RCC 7860 (cell line): ENCODE measurements at places on chromosomes 13 and 19.

DNA sequence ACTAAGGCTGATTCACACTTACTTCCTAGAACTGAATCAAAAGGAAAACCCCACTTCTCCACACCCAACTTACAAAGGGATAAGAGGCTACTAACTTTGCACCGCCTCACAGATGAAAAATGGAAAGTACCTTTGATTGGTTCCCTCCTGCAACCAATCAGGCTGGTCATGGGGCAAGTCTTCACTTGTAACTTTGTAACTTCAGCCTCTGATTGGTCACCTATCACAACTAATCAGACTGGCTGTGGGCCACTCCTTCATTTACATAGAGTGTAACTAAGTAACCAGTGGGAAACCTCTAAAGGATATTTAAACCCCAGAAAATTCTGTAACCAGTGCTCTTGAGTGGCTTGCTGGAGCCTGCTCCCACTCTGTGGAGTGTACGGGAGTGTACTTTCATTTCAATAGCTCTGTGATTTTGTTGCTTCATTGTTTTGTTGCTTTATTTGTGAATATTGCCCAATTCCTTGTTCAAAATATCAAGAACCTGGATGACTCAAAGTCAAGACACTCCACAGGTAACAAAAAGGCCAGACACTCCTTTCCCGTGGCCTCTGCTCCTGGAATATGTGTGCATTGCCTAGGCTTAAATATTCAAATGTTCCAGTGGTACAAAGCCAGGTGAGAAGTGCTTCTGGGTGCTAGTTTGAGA is 50.5 kb downstream of the RFC3 start:
- no peak for DNase-seq

DNA sequence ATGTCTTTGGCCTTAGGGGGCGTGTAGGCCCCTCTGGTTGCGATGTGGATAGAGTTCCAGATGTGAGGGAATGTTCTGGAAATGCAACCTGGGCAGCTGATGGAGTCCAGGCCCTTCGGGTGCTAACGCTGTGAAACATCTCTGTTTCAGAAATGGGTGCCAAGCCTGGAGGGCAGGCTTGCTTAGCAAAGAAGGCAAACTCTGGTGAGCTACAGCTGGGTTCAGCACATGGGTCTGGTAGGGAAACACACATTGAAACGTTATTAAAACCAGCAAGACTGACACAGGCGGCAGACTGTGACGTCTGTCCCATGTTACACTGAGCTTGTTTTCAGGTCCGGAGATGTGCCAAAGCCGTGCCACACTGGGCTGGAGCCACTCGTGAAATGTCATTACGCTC is 8.6 kb upstream of the CDC16 start:
- no peak for DNase-seq

DNA sequence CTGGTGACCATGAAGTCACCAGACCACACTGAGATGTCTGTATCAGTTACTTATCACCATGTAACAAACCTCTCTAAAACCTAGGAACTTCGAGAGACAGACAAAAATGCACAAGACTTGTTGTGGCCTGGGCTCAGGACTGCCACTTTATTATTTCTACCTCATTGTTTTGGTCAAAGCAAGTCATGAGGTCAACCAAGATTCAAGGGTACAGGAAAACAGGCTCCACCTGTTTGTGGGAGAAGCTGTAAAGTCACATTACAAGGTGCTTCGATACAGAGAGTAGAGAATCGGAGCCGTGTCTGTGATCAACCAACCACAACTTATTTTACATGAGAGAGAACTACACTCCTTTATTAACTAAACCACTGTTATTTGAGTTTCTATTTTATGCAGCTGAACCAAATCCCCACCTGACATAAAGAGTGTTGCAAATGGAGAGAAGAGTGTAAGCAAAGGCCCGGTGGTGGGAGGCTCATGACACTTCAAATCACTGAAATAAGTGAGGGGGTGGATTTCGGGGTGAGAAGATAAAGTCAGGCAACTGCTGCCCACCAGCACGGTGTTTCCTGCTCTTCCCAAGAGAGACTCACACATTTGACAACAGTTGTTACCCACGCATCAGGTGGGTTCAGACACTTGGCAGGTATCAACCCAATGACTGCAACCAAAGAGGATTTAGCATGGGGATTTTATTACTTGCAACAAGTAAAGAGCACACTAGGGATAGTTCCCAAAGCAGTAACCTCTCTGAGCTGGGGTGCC is 39.0 kb upstream of the IGSF23 start:
- no peak for DNase-seq

DNA sequence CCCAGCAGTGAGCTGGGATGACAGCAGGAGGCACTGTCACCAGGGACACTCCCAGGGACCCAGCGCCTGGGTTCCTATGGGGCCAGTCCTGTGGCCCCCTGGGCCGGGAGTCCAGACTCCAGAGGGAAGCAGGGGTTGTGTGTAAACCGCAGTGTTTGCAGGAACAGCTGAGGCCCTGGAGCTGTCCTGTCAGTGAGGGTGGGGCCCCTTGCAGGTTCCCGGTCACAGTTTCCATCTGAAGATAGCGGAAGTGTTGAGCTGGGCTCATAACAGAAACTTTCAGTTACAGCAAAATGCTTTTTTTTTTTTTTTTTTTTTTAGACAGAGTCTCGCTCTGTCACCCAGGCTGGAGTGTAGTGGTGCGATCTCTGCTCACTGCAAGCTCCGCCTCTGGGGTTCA is 17.7 kb upstream of the CSNK1G2 start:
- DNase-seq = no peak

DNA sequence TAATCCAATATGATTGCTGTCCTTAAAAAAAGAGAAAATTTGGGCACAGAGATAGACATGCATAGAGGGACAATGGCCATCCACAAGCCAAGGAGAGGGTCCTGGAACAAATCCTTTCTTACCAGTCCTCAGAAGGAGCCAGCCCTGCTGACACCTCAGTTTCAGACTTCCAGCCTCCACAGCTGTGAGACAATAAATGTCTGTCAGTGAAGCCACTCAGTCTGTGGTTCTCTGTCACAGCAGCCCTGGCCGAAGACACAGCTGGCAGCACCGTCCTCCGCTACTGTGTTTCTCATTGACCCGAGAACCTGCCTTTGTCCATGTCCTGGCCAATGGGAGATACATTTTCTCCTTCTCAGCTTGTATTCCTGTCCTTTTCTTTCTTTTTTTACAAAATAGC is 207.9 kb downstream of the TM9SF2 start:
- DNase-seq = no peak

- DNase-seq = no peak
Observed at GRCh38 chr19:45450012-45450333, 17.8 kb upstream of the FOSB start.

- DNase-seq = no peak
Observed at GRCh38 chr13:97875911-97876310, 77.6 kb upstream of the IPO5 start.

GRCh38 chr13:113770937-113771336 is 11.9 kb downstream of the TMEM255B start:
- no peak for DNase-seq

- no peak for DNase-seq
Observed at GRCh38 chr13:73656863-73657262, 477.3 kb downstream of the KLF12 start.

DNA sequence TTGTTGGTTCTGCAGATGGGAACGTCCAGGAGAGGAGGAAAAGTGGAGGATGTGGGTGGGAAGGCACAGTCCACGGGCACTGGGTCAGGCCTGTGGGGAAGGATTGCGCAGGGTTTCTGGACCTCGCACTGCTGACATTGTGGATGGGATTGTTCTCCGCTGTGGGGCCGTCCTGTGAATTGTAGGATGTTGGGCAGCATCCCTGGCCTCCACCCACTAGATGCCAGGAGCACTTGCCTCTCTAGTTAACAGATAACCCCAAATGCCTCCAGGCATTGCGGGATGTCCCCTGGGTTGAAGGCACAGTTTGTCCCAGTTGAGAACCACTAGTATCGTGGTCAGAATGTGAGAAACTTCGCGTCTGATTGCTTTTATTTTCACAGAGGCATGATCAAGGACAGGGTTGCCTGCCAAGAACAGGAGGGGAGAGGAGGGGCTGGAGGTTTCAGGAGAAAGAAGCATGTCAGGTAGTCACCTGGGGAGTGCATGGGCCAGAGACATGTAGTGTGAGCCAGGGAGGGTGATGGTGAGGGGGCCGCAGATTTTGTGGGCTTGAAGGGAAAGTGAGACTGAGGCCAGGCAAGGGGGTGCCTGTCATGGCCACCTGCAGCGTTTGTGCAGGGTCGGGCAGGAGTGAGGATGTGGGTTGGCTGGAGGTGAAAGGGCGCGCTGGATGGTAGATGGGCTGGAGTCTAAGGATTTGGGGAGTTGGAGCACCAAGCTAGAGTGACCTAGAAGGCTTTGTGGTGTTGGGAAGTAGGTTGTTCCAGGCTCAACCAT is 3.2 kb downstream of the ZNF628 start:
- DNase-seq = no peak

- DNase-seq = no peak
Observed at GRCh38 chr13:48236528-48237353, 3.7 kb downstream of the ITM2B start.

DNA sequence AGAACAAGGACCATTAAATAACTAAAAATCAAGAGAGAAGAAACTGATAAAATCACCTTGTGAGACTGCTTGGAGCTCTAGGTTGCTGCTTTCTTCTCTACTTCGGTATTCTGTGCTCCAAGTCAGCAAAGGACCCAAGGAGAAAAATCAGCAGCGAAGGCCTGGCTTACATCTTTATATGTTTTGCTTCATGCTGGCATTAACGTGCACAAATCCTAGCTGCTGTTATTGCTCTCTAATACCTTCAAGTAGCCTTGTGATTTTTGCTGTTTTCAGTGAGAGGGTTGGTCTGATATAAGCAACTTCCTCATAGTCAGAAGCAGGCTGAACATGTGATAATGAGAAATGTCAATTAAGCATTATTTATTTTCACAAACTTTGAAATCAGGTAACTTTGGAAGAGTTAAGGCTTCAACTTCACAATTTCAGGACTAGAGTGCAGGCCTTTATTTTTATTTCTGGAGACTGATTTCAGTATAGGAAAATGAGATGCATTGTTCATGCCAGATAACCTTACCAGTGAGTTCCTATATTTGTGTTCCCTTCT is 365.1 kb downstream of the SLC7A1 start:
- DNase-seq = no peak

- no peak for DNase-seq
Observed at GRCh38 chr13:76474356-76474755, 411.8 kb downstream of the KCTD12 start.

- no peak for DNase-seq
Observed at GRCh38 chr13:110509971-110510786, 51.3 kb downstream of the RAB20 start.

GRCh38 chr19:41784312-41784711 is 12.1 kb upstream of the CEACAM3 start:
- DNase-seq = no peak

- no peak for DNase-seq
Observed at GRCh38 chr19:50563597-50563996, 4.6 kb downstream of the LRRC4B start.

GRCh38 chr13:73676550-73677047 is 457.6 kb downstream of the KLF12 start:
- DNase-seq = no peak

- DNase-seq = peak; percentile 94
Observed at GRCh38 chr19:2739602-2740313, at the start of gene SLC39A3. TSS of gene SLC39A3 (minus strand) at chr19:2740017. CDS start at chr19:2737257, 2,760 bp downstream.

- no peak for DNase-seq
Observed at GRCh38 chr13:48896312-48896711, 79.4 kb upstream of the FNDC3A start.

GRCh38 chr13:94178625-94179244 is 300.7 kb downstream of the DCT start:
- no peak for DNase-seq

GRCh38 chr19:10227026-10227971 is 3.8 kb downstream of the S1PR2 start:
- no peak for DNase-seq

GRCh38 chr19:54660964-54661363 is 1.8 kb upstream of the LILRB4 start:
- no peak for DNase-seq

DNA sequence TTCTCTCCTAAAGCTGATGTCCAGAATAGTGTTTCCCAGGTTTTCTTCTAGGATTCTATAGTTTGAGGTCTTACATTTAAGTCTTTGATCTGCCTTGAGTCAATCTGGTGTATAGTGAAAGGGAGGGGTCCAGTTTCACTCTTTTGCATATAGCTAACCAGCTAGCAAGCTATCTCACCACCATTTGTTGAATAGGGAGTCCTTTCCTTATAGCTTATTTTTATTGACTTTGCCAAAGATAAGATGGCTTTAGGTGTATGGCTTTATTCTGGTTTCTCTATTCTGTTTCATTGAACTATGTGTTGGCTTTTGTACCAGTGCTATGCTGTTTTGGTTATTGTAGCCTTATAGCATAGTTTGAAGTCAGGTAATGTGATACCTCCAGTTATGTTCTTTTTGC is 1386.1 kb downstream of the SLITRK5 start:
- DNase-seq = no peak

DNA sequence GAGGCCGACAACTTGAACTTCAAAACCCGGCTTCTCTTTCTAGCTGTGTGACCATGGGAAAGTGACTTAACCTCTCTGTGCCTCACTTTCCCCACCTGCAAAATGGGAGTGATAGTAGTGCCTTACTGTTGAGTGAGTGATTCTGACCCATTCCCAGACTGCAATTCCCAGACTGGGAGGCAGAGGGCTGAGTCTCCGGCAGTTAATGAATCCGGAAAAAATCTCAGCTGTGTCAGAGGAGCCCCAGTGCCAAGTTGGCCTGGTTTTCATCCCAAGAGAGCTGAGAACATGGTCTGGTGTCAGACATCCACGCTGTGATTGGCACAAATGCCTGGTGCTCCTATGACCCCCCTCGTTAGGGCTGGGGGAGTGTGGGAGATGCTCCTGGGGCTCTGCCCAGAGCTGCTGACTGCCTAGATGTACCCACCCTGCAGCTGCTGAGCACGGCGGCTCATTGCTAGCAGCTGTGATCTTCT is 50.0 kb downstream of the PIN1 start:
- DNase-seq = no peak

- no peak for DNase-seq
Observed at GRCh38 chr13:102441085-102441484, 39.2 kb upstream of the FGF14 start.

DNA sequence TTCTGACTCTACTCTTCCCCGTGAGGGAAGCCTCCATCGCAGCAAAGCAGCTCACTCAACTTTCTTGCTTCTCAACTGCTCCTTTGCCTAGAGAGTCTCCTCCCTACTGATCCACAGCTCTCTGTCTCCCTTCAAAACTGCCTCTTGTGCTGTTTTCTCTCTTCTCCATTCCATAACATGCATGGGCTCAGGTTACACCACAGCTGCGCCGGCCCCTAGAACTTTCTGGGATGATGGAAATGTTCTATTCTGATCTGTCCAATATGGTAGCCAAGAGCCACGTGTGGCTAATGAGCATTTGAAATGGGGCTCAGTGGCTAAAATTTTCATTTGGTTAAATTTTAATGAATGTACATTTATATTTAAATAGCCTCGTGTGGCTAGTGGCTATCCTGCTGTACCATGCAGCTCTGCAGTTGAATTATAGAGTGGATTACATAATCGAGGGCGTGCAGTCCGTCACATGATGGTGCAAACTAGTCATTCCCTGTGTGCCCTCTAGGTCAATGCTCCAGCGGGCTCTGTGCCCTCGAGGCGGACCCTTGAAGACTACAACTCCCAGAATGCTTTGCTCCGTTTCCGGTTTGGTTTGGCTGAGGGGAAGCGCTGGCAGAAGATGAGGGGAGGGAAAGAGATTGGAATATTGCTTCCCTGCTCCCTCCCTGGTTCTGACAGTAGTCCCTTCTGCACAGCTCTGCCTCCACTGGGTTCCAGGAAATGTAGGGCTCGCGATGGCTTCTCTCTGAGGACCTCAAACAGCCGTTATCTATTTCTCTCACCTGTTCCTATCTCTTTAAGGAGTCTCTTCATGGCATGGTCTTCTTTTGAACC is 109.8 kb downstream of the CACNA1A start:
- no peak for DNase-seq

- no peak for DNase-seq
Observed at GRCh38 chr19:35299523-35300338, 7.8 kb downstream of the MAG start.
